Kasumi-1 (cell line): ENCODE measurements at places on chromosomes 12 and 14.

GRCh38 chr14:78107166-78107565 lies 63.0 kb upstream of the NRXN3 start:
- DNase-seq: no peak

- DNase-seq: no peak
These were observed 47.8 kb downstream of the ADGRD1 start for GRCh38 chr12:131001493-131001892.

DNA sequence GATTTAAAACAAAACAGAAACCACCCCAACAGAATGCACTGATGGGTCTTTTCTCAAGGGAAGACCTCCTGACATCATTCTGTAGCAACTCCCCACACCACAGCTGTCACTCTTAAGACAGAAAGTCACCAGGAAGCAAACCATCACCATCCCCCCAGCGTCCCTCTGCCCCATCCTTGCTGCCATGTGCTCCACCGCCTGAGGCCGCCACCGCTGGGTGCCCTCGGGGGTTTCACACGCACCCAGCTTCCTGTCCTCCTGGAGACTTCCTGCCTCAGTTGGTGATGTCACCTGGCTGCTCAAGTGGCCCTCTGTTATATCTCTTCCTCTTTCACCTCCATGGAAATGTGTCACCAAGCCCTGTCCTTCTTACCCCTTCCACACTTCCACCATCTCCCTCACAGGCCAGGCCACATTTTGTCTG lies 71.4 kb upstream of the GPR68 start:
- DNase-seq: peak; percentile 80

DNA sequence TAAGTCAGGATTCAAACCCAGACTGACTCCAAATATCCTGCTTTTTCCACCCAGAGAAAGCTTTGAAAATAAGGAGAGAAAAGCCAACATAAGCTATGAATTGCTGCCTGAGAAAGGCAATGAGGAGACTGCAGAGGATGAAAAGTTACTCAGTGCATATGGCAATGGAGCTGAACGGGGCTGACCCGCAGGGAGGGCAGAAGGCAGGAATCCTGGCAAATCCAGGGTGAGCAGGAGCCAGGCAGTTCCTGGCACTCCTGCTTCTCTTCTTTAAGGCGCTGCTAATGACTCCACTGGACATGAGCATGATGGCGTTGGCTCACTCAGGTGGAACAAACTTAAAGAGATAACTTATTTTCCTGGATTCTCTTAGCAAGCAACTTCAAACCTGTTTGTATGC lies 95.2 kb upstream of the TMCC3 start:
- no peak for DNase-seq

- DNase-seq: no peak
These were observed 85.3 kb upstream of the PAWR start for GRCh38 chr12:79776111-79776510.

DNA sequence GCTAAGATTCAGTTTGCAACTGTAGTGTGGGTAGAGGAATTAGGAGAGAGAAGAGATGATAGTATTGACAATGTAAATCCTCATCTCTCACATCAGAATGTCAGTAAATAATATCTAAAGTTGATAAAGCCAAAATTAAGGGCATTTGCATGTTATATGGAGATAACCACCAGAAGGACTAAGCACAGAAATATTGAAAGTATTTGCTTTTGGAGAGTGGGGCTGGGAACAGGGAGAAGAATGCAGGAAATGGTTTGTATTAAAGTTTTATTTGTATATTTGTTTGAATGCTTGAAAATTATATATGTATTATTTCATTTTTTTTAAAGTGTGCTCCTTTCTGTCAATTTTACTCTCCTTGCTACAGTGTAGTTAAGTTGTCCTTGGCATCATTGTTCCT lies 491.4 kb downstream of the APAF1 start:
- DNase-seq: no peak

DNA sequence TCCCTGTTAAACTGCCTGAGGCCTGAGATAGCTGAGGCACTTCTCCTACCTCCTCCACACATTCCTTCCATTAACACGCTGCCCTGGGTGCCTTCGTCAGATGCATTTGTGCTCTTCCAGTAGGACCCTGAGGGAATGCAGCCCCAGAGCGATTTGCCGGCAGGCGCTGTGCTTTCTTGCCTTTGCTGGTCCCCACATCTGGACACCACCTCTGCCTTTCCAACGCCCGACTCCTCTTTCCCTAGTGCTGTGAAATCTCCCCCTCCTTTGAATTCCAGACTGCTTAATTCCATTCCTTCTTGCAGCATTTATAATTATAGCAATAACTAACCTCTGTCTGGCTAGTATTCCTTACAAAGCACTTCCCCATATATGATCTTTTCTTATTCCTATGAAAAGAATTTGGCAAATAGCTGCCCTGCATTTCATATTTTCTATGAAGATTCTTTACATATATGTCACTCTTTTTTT lies 88.4 kb downstream of the C12orf75 start:
- DNase-seq: no peak

DNA sequence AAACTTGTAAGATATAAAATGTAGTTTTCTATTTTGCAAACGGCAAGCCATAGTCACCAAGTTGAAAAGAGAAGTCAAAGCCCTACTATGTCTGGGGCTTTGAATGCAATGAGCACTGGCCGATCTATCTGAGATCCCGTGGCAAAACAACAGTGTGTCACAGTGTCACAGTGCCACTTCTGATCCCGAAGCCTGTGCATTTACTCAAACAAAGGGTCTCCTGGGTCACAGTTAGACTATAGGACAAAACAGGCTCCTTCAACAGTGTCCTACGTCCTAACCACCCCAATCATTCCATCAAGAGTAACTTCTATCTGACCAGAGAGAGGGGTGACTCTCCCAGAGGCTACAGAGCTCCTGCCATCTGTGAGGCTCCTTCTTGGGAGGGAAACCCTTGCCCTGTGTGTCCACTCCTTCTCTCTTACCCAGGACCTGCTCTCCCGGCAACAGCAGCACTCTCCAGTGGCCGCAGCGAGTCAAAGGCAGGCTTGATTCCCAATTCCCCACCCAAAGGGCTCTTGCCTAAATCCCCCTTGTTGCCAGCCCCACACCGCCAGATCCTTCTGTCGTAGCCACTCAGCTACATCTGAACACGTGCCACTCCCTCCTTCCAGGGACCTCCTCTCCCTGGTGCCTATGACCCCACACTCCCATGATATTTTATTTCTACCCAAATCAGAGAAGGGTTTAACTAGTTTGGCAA lies 14.0 kb upstream of the SELPLG start:
- no peak for DNase-seq
